ENCODE measurements at places on chromosomes 12 and 14. TPM values are rescaled to one million over a fixed set of nuclear protein-coding genes. Genes with fewer than 3 reads are reported as not detected.

GRCh38 chr14:60632777-60633176 lies 16.5 kb downstream of the SIX1 start:
- no peak for DNase-seq

Gene INHBE
- 2.0 TPM for total RNA-seq

- no peak for DNase-seq
Measured at GRCh38 chr14:61563880-61564617, 131.3 kb upstream of the HIF1A start.

DNA sequence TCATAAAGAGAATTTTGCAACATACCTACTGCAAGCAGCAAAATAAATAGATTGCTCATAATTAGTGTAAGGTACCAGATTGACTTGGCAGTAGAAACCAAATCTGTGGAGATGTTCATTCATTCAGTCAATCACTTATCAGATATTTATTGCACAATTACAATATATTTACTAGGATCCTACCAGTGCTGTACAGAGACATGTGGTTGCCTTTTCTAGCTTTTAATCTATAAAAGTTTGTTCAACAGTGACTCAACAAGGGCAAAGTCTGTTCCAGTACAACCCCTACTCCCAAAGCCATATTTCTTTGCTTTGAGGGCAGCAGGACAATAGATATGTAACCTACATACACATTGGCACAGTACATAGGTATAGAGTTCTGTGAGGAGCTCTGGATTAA lies 27.3 kb downstream of the ABCD2 start:
- DNase-seq: no peak

GRCh38 chr14:92584220-92584619 lies 70.6 kb downstream of the RIN3 start:
- no peak for DNase-seq

GRCh38 chr12:84554199-84554723 lies 358.3 kb downstream of the SLC6A15 start:
- DNase-seq: no peak

DNA sequence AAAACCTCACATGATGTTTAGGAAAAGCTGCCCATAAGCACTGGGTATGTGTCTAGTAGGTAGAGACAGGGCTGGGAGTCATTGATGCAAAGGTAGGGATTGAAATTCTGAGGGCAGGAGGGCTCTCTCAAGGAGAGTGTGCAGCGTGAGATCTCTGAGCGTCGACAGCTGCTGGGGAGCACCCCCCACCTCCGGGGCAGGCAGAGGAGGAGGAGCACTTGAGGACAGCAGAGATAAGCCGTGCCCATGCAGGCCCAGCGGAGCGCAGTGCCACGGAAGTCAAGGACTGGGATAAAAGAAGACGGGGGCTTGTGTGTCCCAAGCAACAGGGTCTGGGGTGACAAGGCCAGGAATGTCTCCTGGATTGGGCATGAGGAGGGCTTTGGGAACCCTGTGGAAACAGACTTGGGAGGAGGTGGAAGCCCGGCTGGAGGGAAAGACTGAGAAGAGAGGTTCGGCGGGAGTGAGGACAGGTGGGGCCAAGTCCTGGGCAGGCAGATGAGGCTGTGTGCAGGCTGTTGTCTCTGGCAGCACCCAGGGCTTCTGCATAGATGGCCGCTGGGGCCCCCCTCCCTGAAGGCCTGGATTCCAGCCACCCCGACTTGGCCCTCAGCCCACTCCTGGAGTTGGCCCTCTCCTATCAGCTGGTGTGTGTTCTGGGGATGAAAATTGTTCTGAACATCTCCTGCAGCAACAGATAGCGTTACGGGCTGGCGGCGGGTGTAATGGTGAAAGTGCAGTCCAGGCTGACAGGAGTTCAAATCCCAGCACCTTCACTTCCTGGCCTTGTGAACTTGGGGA lies 1.9 kb downstream of the CACNA2D4 start:
- DNase-seq: no peak

Gene WBP11
- total RNA-seq: 117 TPM

DNA sequence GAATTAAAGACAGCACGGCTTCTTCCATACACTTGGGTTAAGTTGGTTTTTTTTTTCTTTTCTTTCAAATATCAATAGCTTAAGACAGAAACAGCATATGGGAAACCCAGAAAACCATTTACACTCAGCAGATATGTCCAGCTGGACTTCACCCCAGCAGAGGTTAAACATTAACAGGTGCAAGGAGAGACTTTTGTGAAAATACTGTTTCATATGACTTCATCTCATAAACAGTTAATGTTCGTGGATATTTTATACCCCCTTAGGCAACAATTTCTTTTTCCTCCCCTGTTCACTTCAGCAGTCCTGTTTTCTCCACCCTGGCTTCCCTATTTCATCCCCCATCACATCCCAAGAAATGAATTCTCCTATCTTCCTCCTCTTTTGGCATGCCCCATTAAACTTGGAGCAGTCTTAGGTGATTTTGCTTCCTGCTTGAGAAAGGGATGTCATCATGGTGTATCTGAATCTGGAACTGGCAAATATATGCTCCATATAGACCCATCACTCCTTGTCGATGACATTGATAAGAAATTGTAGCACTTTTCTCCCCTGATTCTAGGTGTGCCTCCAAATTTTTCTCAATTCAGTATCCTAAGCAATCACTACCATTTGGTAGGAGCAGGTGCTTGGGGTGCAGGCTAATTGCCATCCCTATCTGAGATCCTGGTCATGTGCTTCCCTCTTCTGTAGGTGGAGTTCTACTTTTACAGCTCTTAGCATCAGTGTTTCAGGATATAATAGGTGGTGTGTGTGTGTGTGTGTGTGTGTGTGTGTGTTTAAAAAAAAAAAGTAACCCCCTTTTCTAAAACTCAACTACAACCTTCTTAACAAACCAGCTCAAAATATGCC lies 67.9 kb downstream of the BMP4 start:
- DNase-seq: no peak

Gene OLR1
- total RNA-seq: not detected

- no peak for DNase-seq
Measured at GRCh38 chr12:2636741-2637340, 157.9 kb upstream of the FKBP4 start.

Gene KRT83
- total RNA-seq: not detected

Gene NIN
- 22.2 TPM for total RNA-seq

- DNase-seq: no peak
Measured at GRCh38 chr14:81199084-81199483, 21.7 kb downstream of the GTF2A1 start.

DNA sequence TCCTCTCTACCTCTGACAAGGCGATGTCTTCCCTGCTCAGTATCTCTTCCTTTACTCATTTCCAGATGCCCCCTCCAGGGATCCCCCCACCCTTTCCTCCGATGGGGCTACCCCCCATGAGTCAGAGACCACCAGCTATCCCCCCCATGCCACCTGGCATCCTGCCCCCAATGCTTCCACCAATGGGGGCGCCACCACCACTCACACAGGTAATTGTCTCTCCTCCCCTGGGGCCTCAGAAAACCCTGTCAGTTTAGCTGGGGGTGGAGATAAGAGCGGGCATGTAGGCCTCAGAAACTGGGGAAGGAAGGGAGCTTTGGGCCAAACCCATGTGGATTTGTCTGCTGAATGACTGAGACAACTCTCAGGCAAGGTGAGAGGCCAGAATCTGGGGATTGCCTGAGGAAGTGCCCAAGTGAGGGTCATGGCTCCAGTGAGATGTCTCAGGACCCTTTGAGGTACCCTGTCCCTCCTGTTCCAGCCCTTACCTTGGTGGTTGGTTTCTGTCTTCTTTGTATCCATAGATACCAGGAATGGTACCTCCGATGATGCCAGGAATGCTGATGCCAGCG lies 8.1 kb downstream of the PRPF40B start:
- DNase-seq: no peak

GRCh38 chr12:48980389-48980952 lies 2.3 kb downstream of the WNT1 start:
- no peak for DNase-seq

Measured in progenitor cell of endocrine pancreas (in vitro differentiated cells).